ENCODE measurements at places on chromosomes 12 and 14.

DNA sequence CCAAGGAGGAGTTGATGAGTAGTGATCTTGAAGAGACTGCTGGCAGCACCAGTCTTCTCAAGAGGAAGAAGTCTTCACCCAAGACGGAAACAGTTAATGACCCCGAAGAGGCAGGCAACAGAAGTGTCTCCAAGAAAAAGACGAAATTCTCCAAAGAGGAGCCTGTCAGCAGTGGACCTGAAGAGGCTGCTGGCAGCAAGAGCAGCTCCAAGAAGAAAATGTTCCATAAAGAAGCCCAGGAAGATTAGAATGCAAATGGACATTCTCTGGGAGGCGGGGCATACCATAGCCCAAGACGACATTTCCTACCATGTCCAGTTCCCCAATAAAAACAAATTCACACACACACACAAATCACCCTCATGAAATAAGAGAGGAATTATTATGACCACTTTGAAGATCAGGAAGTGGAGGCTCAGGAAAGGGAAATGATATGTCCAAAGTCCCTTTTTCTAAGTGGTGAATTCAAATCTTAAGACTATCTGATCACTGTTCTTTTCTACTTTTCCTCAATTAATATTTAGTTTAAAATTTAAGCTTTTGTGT lies 131.8 kb downstream of the PAWR start:
- no peak for DNase-seq

DNA sequence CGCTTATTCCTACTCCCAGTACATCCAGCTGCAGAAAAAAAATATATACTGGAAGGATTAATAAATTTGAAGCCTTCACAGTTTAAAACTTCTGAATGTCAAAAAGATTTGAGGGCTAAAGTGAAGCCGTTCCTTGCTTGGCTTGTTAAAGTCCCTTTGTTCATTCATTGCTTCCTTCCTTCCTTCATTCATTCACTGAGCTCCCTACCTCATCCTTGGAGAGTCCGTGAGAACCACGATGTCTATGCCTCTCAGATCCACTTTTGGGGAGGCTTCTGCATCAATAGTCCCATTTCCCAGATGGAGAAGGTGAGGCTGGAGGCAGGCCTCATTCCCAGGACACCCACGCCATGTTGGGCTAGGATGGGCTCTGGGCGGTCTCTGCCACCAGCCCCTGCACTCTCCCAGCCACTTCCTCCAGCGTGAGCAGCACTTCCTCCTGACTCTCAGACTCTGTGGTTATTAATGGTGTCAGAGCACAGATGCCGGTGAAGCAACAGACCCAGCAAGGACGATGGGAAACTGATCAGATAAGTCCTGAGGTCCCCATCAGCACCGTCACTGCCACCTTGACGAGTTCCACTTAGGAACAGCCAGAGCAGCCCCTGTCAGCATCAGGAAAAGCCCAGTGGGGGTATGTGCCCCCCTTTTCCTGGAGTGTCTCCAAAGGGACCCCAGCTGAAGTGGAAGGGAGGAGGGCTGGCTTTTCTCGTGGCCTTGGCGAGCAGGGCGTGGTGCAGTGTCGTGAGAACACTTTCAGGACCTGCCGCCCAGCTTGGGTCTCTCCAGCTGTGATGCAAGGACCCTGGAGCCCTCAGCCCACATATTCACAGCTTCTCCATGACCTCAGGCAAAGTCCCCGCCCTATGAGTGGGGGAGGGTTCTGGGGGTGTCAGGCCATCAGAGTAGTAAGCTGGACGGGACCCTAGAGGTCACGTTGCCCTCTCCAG lies 21.2 kb downstream of the ASB2 start:
- no peak for DNase-seq

DNA sequence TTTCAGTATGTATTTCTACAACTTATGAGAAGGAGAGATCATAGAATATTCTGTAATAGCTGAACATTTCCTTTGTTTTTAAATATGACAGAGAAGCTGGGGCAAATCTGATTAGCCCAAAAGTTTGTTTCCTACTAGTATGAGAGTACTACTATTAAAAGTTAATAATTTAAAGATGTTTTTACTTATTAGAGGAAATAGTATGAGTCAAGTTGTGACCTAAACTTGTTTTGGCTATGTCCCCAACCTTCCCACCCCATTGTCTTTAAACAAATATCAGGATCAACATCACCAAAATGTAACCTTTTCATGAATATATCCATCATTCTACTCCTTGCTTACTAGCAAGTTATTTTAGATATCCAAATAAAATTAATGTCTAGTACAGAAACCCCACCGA lies 10.5 kb downstream of the GNPNAT1 start:
- DNase-seq: no peak

- no peak for DNase-seq
These were observed 9.4 kb downstream of the SSPN start for GRCh38 chr12:26204612-26205289.

DNA sequence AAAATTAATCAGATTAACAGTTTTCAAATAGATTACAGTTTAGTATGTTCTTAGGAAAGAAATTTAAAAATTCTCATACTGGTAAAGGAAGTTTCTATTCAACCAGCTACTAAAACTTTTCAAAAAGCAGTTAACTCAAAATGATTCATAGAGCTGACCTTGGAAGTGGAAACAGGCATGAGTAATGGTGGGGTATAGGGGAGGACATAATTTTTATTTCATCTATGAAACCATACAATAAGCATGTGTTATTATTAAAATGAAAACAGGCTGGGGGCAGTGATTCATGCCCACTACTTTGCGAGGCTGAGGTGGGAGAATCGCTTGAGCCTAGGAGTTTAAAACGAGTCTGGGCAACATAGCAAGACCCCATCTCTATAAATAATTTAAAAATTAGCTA lies 73.0 kb downstream of the DNAI7 start:
- no peak for DNase-seq

GRCh38 chr12:114735680-114736374 lies 51.9 kb upstream of the TBX3 start:
- DNase-seq: no peak

DNA sequence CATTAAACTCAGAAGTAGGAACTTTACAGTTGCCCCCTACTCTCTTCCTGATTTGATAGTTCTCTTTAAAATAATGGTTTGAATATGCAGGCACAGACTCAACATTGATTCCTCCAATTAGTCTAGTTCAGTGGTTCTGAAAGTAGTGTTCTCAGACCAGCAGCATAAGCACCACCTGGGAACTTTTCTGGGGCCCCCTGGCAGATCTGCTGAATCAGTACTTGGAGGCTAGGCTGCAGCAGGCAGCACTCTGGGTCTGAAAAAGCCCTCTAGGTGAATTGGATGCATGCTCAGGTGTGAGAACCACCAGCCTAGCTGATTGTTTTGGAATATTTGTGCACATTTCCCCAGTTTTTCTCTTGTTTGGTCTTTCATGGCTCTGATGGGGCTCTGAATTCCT lies 198.6 kb upstream of the NOS1 start:
- no peak for DNase-seq

DNA sequence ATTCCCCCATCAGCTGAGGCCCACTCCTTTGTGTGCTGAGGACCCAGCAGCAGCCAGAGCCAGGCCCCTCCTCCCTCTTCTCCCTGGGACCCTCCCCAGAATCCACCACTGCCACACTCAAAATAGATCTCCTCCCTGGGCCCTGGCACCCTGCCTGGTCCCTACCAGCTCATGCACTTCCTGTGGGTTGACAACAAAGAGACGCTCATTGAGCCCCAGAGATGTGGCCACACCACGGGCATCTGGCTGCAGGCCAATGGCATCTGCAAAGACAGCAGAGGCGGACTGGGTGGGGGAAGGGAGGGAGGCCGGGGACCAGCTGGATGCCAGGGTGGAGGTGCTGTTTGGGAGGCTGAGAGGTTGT lies 16.0 kb upstream of the ENDOU start:
- no peak for DNase-seq

GRCh38 chr12:4250691-4251090 lies 22.9 kb upstream of the CCND2 start:
- no peak for DNase-seq

- DNase-seq: no peak
These were observed 53.4 kb downstream of the HSD17B6 start for GRCh38 chr12:56816491-56816890.

- DNase-seq: no peak
These were observed 704 bp downstream of the ATP2B1 start for GRCh38 chr12:89707703-89708564.

DNA sequence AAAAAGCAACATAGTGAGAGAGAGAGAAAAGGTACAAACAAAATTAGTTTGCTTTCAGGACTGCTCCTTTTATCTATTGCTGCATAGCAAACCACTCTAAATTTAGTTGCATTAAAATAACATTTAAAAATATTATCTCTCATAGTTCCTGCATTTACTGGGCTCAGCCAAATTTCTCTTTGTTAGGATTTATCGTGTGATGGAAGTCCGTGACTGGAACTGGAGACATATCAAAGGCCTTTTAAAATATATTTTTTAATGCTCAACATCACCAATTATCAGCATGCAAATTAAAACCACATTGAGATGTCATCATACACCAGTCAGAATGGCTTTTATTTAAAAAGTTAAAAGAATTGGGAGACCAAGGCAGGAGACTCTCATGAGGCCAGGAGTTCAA lies 107.6 kb upstream of the SYT1 start:
- DNase-seq: no peak

DNA sequence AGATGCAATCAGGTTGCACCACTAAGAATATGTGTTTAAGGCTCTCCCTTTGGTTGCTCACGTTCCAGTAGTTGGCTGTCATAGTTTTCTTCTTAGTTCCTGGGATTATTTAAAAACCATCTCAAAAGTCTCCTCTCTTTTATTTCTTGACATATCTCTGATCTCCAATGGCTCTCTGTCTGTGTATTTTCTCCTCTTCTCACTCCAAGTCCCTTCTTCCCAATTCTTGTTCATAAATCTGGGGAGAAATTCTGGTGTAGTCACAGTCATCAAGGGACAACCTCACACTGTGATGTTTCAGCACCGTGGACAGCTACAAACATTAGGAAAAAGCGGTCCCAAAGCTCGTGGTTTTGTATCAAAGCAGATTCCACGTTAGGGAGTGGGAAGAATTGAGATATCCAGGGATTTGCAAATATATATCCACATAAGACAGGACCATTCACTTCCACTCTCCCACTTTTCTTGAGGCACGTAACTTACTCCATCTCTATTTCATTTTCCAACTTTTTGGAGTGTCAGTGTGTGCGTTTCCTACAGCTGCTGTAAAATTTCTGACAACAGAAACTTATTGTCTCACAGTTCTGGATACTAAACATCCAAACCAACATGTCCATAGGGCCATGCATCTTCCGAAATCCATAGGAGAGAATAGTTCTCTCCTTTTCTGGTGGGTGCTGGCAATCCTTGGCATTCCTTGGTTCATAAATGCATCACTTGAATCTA lies 80.6 kb upstream of the TMEM233 start:
- no peak for DNase-seq

DNA sequence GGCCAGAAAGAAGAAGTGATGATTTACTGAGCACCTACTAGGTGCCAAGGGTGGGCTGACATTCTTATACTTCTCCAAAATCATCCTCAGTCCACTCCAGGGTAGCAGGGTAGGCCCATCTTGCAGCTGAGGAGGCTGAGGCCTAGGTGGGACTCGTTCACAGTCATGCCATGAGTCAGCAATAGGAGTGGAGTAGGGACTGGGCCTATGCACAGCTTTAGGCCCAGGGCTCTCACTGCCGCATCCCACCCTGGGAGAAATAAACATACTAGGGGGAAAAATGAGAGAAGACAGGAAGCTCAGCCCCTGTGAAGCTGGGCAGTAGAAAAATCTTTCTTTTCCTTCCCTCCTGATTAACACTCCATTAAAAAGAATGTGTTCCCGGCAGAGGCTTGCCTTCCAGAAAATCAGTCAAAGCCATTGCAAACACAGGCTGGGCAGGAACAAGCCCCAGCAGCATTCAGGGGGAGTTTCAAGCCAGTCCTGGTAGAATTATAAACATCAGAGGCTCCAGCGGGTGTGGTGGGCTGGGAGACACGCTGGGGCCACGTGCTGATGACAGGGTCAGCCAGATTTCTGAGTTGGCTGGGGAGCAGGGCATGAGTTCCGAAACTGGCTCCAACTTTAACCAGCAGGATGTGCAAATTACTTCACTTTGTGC lies 1.8 kb downstream of the HSPB8 start:
- DNase-seq: no peak

DNA sequence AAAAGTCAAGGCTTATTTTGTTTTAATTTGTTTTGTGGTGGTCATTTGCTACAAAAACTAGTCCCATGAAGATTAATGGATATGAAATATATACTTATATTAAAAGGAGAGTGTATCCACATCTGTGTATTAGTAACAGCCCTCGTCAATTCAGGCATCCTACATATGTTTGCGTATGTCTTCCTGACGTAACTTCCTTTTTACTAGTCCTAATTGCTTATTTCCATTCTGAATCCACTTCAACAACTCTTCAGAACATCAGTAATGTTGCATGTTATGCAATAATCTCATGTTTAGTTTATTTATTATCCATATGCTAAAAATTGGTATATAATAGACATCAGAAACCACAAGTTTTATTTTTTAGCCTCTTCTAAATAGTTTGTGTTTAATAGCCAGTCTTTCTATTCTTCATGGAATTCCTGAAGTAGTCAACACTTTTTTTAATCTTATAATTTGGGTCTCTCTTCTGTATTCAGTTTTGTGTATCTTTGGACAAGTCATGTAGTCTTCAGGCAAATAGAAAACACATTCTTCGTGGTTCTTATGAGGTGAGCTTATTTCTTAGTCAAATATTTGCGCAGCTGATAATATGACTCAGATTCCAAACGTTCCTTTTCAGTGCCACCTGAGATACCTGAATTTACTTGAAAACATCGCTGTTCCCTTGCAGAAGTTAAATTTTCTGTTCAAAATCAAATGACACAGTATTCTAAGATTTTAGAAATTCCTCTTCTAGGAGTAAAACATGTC lies 268.6 kb downstream of the CCDC59 start:
- DNase-seq: no peak

GRCh38 chr12:75947156-75947723 lies 84.3 kb downstream of the PHLDA1 start:
- DNase-seq: no peak

GRCh38 chr12:54378796-54379397 lies 5.6 kb downstream of the ZNF385A start:
- DNase-seq: no peak

DNA sequence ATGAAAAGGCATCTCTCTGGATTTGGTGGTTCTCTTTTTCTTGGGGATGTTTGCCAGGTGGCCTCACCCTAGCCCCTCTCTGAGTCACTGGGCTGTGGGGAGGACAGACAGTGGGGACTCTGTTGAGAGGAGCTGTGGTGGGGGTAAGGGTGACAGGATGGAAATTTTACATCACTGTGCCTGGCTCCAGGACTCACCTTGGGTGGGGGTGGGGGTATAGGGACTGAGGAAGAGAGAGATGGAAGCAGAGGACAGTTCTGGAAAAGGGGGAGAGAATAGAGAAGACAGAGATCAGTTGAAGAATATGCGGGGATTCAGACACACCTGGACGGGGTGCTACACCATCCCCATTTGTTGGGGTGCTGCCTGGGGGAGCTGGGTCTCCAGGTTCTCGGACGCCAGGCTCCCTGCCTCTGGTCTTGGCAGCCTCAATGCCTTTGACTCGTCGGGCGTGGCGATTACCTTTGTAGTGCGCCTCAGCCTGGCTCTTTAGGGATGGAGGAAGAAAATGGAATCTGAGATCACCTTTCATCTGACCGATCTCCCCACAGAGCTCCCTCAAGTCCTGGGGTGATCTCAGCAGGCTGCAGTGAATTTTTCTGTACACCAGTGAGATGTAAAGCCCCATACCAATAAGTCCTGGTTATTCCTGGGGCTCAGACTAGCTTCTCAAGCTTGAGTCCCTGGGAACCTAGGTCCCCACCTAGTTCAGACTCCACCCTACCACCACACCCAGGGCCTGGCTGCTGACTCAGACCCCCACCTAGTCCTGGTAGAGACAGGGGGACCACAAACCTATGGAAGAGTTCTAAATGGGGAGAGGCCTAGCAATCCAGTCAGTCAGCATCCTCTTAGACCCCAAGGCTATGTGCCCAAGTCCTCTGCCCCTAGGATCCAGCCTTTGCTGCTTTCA lies 9.6 kb upstream of the GPR84 start:
- DNase-seq: no peak

All from NCI-H1048 (cell line).